ENCODE measurements at places on chromosomes 12 and 14.

GRCh38 chr14:66709291-66709690 is 201.3 kb downstream of the GPHN start:
- no peak for DNase-seq

- DNase-seq, result no peak
Measured at GRCh38 chr14:27372771-27373170, 774.9 kb upstream of the NOVA1 start.

GRCh38 chr12:124779161-124780141 is 84.2 kb downstream of the SCARB1 start:
- no peak for DNase-seq

DNA sequence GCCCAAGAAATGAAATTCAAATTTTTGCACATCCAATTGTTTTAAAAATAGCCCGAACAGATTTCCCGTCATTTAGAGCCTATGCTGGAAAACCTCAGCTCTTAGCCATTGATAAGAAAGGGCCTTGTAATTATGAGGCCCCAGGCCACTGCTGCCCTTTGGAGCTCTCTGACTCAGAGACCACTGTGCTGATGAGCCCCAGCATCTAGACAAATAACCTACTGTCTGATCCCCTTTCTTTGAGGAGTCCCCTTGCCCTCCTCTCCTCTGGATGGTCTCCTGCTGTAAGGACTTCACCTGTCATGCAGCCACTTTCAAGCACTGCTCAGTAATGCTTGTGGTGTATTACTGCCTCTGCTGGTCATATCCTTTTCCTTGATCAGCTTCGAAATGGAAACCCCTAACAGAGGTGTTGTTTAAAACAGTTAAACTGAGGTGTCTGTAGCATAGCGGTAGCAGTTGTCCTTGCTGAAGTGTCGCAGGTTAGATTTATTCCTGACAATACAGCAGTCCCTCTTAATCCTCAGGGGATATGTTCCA is 159.9 kb upstream of the SRRM4 start:
- no peak for DNase-seq

DNA sequence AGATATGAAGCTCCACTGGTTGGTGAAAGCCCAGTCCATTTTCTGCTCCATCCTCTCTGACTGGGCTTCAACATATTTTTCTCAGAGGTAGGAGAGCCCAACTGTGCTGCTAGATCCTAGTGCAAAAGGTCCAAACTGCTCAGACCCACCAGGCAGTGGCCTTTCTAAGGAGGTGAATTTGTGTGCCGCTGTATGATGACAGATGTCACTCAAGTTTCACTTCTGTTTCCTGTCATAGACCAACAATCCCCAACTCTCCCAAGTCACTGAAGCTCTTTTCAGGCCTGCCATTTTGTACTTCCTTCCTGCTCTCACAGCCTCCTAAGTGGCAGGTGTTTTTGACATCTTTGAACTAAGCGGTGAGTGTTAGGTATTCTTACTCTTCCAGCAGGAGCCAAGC is 16.4 kb upstream of the RNASE4 start:
- DNase-seq, result no peak

DNA sequence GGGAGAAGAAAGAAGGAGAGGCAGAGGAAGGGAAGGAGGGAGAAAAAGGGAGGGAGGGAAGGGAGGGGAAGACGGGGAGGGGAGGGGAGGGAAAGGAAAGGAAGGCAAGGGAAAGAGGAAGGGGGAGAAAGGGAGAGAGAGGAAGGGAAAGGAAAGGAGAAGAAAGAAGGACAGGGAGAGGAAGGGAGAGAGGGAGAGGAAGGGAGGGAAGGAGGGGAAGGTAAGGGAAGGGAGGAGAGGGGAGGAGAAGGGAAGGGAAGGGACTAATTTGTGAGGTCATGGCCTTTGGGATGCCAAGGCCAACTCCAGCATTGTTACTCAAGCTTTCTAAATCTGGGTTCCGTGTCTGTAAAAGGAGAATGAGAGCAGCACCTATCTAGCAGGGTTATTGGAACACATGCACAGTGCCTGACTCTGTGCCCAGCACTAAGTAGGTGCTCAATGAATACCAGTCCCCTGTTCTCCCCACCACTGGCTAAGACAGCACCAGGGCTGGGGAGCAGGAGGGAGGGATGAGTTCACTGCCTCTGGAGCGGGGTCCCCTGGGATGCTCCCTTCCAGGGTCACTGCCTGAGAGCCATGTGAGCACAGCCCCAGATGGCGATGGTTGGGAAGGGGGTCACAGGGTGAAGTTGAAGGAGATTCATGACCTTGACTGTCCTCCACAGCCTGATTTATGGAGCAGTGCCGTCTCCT is 560.1 kb upstream of the TBX3 start:
- DNase-seq, result no peak
